ENCODE measurements at places on chromosomes 1 and 21.

- DNase-seq, result no peak
Measured at GRCh38 chr1:192555399-192555798, 20.2 kb upstream of the RGS1 start.

- DNase-seq, result no peak
Measured at GRCh38 chr1:183027791-183028190, 4.6 kb downstream of the LAMC1 start.

DNA sequence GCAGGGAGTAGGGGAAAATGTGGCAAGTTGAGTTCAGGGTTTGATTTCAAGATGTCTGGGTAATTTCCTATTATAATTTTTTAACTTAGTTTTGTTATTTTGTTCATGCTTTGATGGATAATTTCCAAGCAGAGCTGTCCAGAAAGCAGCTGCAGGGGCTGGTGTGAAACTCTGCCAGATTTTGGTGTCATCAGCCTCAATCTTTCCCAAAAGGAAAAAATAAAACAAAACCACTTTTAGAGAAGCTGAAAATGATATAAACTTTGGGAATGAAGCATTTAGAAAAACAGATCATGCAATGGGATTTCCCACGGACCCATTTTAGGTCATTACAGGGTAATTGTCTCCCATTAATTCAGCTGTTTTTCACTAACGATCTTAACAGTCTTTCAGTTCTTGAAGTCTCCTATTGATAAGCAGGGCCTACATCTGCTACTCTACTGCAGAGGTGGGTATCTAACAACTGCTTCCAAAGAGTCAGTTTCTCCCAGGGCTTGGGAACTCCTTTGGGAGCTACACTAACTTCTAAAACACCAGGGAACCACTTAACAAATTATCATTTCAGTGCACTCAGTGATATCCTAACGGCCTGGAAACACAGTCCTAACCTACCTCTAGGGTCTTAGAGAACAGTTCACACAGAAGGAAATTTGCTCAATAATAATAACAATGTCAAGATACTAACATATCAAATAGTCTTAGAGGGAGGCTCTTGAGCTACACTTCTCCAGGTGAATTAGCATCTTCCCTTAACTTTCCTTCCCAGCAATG is 12.3 kb downstream of the ZNF436 start:
- DNase-seq, result no peak

DNA sequence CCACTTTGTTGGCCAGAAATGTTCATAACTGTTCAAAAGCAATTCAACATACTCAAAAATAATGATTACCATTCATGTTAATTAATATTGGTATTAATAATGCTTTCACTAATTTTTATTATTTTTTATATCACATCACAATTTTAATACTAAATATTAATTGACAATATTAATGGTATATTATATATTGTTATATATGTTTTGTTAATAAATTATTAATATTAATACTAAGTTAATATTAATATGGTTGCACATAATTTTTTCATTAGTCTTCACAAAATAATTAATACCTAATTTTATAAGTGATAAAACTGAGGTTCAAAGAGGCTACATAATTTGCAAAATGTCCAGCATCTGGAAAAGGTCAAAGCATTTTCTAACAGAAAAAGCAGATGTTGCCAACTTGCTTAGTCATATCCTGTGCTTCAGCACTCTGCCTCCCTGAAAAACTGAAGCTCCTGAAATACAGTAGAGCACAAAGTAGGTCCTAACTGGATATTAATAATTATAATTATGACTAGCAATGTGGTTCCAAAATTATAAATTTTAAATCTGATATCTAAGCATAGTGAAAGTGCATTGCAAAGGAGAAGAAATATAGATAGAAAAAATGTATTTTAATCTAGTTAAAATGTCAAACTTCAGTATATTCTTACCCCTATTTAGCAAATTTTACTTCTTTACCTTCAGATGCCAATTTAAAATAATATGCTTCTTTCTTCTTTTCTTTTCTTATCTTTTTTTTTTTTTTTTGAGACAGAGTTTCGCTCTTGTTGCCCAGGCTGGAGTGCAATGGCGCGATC is 123.2 kb upstream of the TNFSF4 start:
- DNase-seq, result no peak

DNA sequence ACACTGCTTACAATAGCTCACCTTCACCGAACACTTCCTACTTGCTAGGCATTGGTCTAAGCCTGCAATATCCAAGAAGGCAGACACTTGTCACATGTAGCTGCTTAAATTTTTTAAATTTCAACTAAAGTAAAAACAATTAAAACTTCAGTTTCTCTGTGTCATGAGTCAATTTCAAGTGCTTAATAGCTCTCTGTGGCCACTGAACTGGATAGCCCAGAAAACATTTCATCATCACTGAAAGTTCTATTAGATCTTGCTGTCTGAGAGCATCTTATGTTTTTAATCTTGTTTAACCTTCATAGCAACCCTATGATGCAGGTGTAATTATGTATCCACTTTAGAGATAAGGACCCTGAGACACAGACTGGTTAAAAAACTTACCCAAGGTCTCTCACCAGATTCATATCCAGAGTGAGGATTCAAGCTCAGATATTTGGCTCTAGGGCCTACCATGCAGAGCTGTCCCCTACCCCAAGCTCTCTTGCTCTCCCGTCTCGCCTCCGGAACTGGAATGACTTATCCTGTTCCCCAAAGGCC is 2.6 kb upstream of the FCRL6 start:
- no peak for DNase-seq

- DNase-seq, result no peak
Measured at GRCh38 chr1:226209307-226210059, 14.0 kb upstream of the MIXL1 start.

- no peak for DNase-seq
Measured at GRCh38 chr1:185397183-185397582, 80.1 kb upstream of the IVNS1ABP start.
